ENCODE measurements at places on chromosomes 4 and X.
A peak's percentile ranks its signal among the peaks of the same experiment; 100 is the strongest.

GRCh38 chrX:130120321-130120731 is 10.0 kb upstream of the ELF4 start:
- no peak for DNase-seq

DNA sequence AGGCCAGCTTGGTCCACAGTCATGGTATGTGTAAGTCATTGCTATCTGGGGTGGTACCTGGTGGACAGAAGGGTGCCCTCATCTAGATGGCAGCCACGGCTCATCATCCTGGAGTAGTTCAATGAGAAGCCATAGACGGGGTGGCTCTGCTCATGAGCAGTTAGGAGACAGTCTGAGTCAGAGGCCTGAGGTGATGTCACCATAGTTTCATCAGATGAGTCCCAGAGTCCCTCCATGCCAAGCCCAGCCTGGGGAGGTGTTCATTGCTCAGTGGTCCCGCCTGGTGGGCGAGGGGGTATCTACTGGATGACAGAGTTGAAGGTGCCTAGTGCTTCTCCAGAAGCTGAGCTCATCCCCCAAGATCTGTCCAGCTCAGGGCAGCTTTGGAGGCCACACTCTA is 49.8 kb downstream of the DLG3 start:
- DNase-seq: no peak

DNA sequence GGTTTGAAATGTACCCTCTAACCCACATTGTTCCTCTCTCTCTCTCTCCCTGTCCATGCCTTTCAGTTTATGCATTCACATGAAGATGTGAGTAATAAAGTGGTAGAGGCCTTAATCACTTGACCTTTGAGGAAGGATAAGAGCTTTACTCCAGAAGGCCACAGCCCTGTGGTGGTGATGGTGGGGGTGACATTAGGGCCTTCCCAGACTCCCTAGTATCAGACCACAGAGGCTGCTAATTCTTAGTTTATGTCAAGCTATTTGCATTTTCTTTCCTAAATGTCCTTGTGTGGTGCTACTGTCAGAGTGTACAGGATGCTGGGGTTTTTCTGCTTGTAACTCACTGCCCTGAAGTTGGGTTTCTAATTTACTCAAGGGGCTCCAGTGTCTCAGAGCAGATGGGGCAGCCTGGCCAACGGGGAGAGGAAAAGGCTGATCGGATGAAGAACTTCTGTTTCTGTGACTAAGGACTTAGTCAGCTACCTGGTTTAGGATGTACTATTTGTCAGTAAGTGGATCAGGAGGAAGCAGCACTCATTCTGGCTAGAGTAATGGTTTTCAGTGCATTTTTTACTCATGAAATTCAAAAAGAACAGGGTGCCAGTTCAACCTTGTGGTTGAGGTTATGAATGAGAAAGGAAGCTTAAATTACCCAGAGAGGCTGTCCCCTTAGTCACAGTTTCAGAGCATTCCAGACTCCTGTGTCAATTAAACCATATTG is 509.6 kb upstream of the DIPK2B start:
- DNase-seq: peak; percentile 71

- peak; percentile 80 for DNase-seq
Observed at GRCh38 chrX:23901060-23901459, 6.7 kb downstream of the APOO start.

GRCh38 chr4:3851881-3852280 is 85.7 kb downstream of the ADRA2C start:
- DNase-seq: no peak

DNA sequence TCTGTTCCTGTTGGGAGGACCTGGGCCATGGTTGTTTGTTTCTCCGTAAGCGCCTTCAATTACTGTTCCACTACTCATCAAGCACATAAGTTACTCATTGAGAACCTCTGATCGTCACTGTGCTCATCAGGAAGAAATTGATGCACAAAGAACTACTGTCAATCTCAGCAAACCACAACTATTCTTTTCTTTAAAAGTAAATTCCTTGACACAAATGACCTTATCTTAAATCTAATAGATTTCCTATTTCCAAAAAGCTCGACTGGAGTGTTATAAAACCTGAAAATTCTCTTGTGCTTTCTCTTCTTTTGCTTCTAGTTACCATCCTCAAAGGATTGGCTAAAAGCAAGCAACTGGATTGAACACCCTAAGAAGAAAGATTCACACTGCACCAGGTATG is at the start of gene MUC7:
MUC7 (plus strand) TSS at position 301 of the 400 bp plus-strand sequence. CDS start 1,825 bp downstream, outside the sequence.
- DNase-seq: no peak

DNA sequence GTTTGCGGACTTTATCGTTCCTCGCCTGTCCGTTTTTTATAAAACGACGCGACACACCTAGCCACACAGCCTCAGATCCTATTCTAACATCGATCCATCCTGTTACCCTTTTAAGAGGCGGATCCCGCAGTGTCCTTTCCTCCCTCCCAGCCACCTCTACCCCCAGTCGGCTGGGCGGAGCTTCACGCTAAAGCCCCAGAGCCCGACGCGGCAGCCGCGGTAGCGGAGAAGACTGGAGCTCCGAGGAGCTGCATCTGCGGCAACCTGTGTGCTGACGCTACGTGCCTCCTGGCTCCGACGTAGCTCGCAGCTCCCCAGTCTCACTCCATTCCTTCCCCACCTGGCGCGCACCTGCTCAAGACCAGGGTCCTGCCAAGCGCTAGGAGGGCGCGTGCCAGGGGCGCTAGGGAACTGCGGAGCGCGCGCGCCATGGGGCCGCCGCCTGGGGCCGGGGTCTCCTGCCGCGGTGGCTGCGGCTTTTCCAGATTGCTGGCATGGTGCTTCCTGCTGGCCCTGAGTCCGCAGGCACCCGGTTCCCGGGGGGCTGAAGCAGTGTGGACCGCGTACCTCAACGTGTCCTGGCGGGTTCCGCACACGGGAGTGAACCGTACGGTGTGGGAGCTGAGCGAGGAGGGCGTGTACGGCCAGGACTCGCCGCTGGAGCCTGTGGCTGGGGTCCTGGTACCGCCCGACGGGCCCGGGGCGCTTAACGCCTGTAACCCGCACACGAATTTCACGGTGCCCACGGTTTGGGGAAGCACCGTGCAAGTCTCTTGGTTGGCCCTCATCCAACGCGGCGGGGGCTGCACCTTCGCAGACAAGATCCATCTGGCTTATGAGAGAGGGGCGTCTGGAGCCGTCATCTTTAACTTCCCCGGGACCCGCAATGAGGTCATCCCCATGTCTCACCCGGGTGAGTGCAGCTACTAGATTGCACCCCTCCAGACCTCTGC is at the start of gene RNF128:
RNF128 (plus strand) TSS at position 217 of the 953 bp plus-strand sequence; CDS start at position 430, 213 bp downstream.
- peak; percentile 78 for DNase-seq

DNA sequence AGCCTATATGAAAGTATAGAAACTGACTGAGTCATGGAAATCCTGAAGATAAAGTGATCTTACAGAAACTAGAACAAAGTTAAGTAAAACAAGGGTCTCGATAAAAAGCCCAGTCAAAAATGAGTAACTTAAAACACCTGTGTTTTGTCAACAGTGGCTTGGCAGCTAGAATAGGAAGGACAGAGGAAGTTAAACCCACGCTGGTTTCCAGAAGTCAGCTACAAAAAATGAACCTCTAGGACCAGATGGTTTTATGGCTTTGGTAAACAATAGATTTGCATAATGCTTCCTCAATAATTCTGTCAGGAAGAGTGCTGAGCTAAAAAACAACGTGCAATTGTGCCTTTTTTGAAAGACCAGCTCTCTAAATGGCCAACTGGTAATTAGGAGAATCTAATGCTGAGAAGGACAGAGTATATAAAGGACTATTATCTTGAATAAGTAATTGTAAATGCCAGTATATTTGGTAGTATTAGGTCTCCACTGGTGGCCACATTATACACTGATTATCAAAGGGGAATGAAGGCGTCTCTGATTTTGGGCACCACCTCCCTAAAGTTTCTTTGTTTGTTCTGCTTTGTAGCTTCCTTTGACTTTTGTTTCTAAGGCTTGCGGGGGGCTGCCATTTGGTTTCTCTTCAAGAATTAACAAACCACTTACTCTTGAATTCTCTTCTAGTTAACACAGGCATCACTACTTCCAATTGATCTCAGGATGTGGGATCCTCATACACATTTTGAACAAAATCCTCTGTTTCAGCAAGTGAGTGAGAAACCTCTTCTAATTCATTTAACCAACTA is 72.2 kb upstream of the PPP3CA start:
- DNase-seq: peak; percentile 24

- no peak for DNase-seq
Observed at GRCh38 chr4:169258141-169258540, 12.6 kb downstream of the SH3RF1 start.

- DNase-seq: no peak
Observed at GRCh38 chr4:185219551-185220344, 10.3 kb downstream of the SNX25 start.

DNA sequence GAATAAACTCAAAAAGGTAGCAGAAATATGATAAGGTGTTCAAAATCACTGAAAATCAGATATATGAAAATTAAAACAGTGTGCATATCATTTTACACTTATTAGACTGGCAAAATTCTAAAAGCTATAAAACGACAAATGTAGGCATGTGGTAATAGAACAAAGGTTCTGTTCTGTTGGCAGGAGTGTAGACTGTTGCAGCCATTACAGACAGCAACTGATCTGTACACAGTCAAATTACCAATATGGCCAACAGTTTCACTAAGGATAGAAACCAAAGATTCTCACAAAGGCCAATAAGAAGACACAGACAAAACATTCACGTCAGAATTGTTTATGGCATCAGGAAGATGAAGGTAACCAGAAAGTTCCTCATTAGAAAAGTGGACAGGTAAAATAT is 112.8 kb upstream of the PLS3 start:
- no peak for DNase-seq
